Stimulated activated CD4-positive, alpha-beta T cell treated with anti-CD3 and anti-CD28 coated beads, Interleukin-15, amount 100 ng/mL, for 48 hours (primary cell): ENCODE measurements at places on chromosomes 2 and 18.

- no peak for DNase-seq
Observed at GRCh38 chr18:35110554-35111485, 69.6 kb downstream of the MAPRE2 start.

- DNase-seq, result no peak
Observed at GRCh38 chr2:238136820-238137537, 1.5 kb upstream of the KLHL30 start.

- no peak for DNase-seq
Observed at GRCh38 chr2:158217593-158217992, 115.9 kb downstream of the UPP2 start.

- DNase-seq, result no peak
Observed at GRCh38 chr2:132383956-132384355, 32.6 kb upstream of the GPR39 start.

GRCh38 chr2:170270278-170270864 lies 92.4 kb downstream of the MYO3B start:
- DNase-seq, result no peak
